Right renal pelvis (tissue), 4 donors: ENCODE measurements at places on chromosomes 7 and 10.

- DNase-seq, result no peak
Measured at GRCh38 chr10:50951365-50951764, 65.9 kb upstream of the A1CF start.

GRCh38 chr10:16570731-16571130 lies 49.1 kb upstream of the C1QL3 start:
- no peak for DNase-seq

DNA sequence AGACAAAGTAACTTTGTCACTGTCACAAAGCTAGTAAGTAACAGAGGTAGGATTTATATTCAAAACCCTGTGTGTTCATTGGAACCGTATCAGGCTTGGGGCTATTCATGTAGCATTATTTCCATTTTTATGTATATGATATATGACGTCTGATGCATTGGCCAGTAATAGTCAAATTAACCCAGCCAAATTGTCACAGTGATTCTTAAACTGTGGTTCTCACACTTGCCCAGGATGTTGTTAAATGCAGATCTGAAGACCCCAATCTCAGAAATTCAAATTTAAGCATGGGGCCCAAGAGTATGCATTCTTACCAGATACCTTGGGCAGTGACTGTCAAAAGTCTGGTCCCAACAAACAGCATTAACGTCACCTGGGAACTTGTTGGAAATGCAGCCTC lies 63.9 kb downstream of the C1GALT1 start:
- DNase-seq, result no peak

DNA sequence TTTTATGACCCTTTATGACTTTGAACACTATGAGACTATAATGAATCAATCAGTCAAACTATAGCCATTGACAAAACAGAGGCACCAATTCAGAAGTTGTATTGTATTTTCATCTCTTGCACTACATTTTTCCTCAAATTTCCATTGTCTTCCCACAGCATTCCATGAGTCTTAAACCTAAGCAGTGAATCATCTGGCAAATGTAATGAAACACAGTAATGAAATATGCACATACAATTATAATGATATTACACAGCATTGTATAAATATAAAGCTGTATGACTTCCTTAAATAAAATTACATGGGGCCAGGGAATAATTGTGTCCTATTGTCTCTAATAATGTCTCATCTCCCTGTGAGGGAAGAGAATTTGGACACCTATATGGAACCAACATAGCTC lies 45.0 kb downstream of the VWDE start:
- DNase-seq, result no peak

DNA sequence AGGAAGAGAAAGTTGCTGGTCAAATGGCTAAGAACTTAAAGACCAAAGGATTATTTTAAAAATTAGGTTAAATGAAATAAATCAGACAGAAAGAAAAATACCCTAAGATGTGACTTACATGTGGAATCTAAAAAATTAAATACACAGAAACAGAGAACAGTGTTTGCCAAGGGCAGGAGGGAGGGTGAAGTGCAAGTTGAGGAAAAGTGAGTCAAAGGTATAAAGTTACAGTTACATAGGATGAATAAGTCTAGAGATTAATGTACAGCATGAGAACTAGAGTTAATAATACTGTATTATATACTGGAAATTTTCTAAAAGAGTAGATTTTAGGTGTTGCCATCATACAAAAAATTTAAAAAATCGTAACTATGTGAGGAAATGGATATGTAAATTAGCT lies 146.3 kb downstream of the MDFIC start:
- no peak for DNase-seq
